ENCODE measurements at places on chromosomes 4 and X.

- no peak for DNase-seq
Measured at GRCh38 chr4:1770245-1770644, 22.8 kb upstream of the FGFR3 start.

DNA sequence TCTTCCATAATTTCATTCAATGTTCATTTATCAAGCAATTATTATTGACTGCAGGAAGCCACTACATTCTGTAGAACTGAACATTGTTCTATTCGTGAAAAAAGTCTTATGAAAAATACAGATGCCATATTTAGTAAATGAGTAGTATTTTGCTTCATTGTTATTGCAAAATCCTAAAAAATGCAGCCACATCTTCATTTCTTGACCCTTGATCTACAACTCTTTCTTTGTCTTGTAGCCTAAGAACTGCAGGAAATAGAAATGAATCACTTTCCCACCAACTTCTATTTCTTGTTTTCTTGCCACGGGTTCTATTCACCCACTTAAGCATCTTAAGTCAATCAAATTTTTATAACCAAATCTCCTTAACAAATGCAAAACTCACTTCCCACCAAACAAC lies 63.3 kb downstream of the KCNIP4 start:
- no peak for DNase-seq

GRCh38 chr4:115491686-115492085 lies 378.3 kb upstream of the NDST4 start:
- no peak for DNase-seq

- no peak for DNase-seq
Measured at GRCh38 chr4:187965726-187966125, 29.8 kb upstream of the ZFP42 start.

DNA sequence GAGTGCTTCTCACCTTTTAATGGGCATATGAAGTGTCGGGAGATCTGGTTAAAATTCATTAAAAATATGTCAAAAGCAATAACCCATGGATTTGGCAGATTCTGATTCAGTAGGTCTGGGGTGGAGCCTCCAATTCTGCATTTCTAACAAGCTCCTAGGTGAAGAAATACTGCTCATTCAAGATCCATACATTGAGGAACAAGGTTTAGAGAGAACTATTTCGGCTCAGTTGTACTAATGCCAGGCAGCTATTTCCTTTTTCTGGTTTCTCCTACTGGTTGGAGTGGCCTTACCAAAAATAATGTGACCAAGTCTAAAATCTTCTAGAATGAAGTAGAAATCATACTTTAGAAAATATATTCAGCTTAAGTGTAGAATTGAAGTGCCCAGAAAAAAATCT lies 117.5 kb downstream of the TSPAN7 start:
- DNase-seq = no peak

DNA sequence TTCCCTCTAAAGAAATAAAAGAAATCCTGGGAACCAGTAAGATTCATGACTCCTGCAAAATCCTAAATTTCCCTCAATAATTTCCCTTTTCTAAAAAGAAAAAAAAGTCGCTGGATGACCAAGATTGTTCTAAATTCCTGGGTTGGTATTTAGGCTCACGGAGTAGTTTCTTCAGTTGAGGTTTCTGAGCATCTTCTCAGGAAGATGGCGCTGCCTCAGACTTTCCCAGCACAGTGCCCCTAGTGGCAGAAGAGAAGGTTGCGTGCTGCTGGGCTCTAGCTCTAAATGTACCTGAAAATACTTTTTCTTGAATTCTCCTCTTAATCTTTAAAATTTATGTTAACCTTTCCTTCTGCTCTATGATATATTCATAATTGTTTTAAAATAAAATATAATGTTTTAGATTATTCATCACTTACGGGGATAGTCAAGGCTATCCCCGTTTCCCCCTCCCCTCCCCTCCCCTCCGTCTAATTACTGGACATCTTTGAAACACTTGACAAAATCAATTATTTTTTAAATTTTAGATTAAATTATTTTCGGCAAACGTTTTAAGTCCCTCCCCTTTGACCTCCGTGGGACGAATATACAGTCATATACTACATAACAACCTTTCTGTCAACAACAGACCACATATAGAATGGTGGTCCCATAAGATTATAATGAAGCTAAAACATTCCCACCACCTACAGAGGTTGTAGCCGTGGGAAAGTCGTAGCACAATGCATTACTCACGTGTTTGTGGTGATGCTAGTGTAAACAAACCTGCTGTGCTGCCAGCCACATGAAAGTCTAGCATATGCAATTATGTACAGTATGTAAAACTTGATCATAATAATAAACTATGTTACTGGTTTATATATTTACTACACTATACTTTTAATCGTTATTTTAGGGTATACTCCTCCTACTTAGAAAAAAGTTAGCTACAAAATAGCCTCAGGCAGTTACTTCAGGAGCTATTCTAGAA lies 41.0 kb upstream of the GATB start:
- DNase-seq = peak; percentile 29

DNA sequence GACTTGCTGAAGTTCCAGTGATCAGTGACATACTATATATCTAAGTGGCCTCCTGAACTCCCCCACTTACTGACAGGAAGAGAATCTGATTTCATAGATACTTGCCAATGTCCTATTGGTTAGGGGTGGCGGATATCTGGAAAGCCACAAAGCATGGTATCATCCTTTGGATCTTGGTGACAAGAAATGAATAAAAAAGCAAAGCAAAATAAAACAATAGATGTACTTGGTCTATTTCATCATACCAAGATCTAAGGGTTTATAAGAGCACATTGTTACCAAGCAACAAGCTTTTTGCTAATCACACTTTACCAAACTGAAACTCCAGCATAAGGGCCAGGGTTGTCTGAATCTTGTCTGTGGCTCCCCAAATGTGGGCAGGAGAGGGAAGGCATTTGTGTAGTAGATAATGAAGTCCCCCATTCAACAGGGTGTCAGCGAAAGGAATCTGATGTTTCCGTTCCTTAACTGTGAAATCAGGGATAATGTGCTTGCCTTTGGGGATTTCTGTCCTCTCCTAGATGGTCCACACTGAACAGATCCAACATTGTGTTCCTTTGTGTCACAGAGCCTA lies 125.0 kb upstream of the SMIM10 start:
- DNase-seq = no peak

DNA sequence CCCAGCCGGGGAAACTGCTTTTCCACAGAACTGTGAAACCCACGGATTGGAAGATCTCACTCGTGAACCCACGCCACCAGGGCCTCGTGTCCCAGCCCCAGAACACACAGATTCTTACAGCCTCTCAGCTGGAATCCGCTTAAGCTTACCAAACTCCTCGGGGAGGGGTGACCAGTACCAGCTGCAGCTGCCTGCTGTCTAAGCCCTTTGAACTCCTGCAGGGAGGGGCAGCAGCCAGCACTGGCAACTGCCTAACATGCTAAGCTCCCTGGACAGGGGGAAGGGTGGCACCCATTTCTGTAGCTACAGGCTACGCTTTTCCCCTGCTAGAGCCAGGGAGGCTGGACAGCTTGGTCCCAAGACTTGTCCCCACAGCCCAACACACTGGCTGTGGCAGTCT lies 38.4 kb downstream of the TBL1X start:
- DNase-seq = no peak

DNA sequence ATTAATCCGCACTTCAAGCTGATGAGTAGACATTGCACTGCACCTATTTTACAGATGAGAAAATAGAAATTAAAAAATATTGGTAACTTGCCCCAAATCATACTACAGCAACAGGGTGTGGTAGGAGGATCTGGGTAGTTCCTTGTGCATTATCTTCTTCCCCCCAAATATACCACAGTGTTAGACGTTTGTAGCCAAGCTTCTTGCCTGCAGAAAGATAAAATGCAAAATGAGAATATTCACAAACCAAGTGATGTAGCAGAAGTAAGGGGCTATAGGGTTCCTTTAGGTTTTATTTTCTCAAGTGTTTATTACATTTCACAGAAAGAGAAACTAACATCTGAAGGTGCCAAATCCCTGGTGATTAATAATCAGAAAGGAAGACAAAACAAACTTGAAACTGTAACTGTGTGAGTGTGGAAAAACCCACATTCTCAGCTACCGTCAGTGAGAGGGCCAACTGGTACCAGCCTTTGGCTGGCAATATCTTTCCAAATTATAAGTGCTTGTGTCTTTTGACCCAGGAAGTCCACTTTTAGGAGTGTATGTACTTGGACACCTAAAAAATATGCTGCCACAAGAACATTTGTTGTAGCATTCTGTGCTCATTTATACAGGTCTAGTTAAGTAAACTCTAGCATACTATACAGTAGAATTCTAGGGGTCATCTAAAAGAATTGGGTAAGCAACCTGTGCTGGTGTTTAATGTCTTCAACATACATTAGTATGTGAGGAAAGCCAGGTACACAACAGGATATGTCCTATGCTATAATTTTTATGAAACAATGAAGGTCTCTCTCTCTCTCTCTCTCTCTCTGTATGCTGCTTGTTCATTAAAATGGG lies 6.7 kb upstream of the CD38 start:
- DNase-seq = no peak

GRCh38 chr4:156620786-156621185 lies 350.8 kb downstream of the PDGFC start:
- no peak for DNase-seq

DNA sequence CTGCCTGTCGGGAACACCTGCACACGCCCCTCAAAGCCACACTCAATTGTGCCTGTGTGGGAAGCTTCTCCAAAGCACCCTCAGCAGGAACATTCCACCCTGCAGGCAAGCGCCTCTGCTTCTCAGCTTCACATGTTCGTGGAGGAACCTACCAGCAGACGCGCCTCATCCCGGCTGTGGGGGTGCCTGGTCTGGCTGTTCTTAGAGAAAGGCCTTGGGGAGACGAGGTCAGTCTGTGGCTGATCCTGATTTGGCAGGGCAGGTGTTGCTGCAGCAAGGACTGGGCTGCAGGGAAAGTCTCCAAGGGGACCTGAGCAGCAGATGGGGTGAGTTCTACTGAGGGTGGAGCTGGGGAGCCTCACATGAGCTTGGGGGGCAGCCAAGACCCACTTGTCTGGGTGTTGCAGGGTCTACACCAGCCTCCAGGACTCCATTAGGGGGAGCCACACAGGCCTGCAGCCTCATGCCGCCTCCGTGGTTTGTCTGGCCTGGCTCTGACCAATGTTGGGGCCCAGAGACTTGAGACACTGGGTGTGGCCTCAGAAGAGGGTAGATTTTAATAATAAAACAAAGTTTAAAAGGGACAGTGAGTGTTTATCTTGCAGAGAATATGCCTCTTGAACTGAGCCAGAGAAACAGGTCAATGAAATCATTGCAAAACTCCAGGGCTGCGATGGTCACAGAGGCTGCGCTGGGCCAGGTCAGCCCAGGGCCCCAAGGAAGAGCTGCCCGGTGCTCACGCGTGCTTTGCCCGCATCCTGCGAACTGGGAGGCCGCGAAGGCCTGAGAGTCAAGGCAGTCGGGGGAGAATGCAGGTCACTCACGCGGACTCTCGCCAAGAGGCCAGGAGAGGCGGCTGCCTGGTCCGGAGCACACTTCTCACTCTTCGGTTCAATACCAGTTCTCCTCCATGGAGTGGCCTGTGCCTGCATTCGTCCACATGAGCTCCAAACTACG lies 21.1 kb downstream of the RNF212 start:
- DNase-seq = no peak

DNA sequence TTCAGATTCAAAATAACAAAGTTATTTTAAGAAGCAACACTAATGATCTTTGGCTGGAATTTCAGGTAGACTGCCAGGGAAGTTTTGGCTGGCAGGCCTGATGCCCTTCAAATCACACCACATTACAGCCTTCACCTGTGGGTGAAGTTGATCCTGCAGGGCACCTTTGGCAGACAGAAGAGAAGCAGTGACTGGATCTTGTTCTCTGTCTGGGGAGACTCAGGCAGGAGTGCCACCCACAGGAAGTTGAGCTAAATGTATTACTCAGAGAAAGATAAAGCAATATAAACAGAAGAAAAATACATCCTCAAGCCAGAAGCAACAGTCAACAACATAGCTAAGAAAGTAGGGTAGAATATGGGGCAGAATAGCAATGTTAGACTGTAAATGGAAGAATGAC lies 12.8 kb upstream of the CFAP299 start:
- DNase-seq = no peak

DNA sequence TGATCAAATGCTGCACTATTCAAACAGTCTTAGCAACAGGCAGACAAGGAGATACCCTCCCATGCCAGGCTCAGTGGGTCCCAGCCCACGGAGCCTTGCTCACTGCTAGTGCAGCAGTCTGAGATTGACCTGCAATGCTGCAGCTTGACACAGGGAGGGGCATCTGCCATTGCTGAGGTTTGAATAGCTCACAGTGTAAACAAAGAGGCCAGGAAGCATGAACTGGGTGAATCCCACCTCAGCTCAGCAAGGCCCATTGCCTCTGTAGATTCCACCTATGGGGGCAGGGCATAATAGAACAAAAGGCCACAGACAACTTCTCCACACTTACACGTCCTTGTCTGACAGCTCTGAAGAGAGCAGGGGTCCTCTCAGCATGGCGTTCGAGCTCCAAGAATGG lies 26.6 kb upstream of the ZXDB start:
- DNase-seq = no peak

- no peak for DNase-seq
Measured at GRCh38 chr4:164701665-164702064, 52.3 kb upstream of the SMIM31 start.

- no peak for DNase-seq
Measured at GRCh38 chr4:128384091-128384520, 96.5 kb upstream of the PGRMC2 start.

DNA sequence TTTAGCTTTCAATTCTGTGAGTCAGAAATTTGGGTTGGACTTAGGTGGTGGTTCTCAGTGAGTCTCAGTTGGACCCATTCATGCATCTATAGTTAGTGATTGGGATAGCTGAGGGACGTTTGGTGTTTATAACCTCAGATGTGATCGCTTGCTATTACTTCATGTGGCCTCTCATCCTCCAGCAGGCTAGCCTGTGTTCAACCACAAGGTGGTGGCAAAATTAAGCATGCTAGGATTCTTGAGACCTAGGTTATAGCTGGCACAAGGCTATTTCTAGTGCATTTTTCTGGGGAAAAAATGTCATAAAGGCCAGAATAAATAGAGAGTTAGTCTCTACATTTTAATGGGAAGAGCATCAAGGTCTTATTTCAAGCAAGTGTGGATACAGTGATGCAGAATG lies 10.9 kb upstream of the GRPR start:
- no peak for DNase-seq

DNA sequence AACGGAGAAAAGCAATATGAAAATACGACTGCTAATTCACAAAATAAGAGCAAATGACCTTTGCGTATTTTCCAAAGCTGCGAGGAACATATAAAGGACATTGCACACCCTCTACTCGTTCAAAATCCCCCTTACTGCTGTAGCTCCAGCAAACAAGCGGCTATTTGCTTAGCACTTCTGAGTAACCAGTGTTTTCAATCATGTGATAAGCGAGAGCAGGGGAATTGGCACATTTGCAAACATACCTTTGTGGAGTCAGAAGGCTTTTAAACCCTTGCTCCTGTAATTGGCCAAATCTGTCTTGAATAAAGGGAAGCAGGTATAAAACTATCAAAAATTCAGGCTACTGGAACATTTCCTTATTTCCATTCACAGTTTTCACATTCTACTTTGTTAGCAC lies 610.2 kb downstream of the UBE2NL start:
- no peak for DNase-seq

DNA sequence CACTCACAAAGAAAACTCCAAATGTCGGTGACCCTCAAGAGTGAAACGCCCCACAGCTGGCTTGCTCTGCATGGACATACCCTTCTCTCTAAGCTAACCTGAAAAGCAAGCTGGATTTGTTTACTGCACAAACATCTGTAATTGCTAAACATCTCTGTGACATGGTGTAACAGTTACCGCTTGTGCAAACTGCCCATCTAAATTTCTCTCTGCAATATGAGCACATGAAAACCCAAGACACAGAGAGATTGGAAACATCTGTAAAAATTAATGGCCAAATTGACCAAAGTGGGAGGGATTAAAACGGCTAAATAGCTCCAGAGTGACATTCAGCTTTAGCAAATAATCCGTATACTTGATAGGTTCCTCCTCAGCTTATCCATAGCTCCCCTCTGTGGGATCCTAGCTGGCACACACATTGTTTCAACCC lies 155.0 kb upstream of the MAP3K15 start:
- DNase-seq = no peak
